ENCODE measurements at places on chromosomes 5 and 9. TPM values are rescaled to one million over a fixed set of nuclear protein-coding genes. Genes with fewer than 3 reads are reported as not detected.

Gene MAP1B
- total RNA-seq = 0.05 TPM

Gene BHMT2
- total RNA-seq = not detected

Gene ARID3C
- not detected for total RNA-seq

Gene IL9
- not detected for total RNA-seq

Gene ZNF483
- total RNA-seq = 21.2 TPM

Gene MYOT
- not detected for total RNA-seq

Gene PHAX
- total RNA-seq = 26.4 TPM

Gene GABRA1
- not detected for total RNA-seq

Gene KCNN2
- not detected for total RNA-seq

Gene INSYN2B
- not detected for total RNA-seq

Gene FBN2
- total RNA-seq = 0.25 TPM

DNA sequence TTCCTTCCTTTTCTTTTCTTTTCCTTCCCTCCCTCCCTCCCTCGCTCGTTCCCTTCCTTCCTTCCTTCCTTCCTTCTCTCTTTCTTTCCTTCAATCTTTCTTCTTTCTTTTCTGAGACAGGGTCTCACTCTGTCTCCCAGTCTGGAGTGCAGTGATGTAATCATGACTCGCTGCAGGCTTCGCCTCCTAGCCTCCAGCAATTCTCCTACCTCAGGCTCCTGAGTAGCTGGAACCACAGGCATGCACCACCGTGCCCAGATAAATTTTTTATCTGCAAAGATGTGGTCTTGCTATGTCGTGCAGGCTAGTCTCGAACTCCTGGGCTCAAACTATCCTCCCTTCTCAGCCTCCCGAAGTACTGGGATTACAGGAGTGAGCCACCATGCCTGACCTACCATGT is 81.4 kb downstream of the SPATA31C2 start:
- H3K36me3 ChIP-seq = no peaks in the 10 kb centered on the region
- H3K27me3 ChIP-seq = peaks cover 7% of the 10 kb centered on the region
- no peaks in the 10 kb centered on the region for H3K4me1 ChIP-seq
- no peak overlapping the region for H3K4me3 ChIP-seq
- no peak overlapping the region for H3K27ac ChIP-seq

- no peak for DNase-seq
- H3K27me3 ChIP-seq = peaks cover 17% of the 10 kb centered on the region
- H3K36me3 ChIP-seq = no peaks in the 10 kb centered on the region
- H3K4me1 ChIP-seq = no peaks in the 10 kb centered on the region
Measured at GRCh38 chr5:14178671-14179211, 35.6 kb downstream of the TRIO start.

- H3K4me3 ChIP-seq = no peak overlapping the region
- H3K36me3 ChIP-seq = peaks cover 3% of the 10 kb centered on the region
- H3K27me3 ChIP-seq = peaks cover 46% of the 10 kb centered on the region
- H3K27ac ChIP-seq = no peak overlapping the region
- DNase-seq = no peak
Measured at GRCh38 chr5:73883646-73884045, 257.6 kb downstream of the ARHGEF28 start.

GRCh38 chr5:107330903-107331302 is 339.8 kb downstream of the EFNA5 start:
- no peak overlapping the region for H3K27ac ChIP-seq
- H3K27me3 ChIP-seq = no peaks in the 10 kb centered on the region
- H3K36me3 ChIP-seq = no peaks in the 10 kb centered on the region
- no peaks in the 10 kb centered on the region for H3K4me1 ChIP-seq

DNA sequence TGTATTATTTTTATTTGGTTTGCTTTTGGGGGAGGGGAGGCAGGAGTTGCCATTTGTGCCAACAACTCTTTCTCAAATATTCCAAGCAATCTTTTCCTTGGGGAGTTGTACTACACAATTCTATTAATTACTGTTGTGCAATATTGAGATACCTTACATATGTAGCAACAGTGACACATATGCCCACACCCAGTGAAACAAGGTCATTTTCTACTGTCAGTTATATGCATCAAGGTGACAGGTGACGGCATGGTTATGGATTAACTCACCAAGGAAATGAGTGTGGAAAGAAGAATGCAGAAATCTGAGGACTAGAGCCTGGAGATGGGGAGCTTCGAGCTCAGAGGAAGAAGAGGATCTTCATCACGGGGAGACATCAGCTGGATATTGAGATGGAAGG is 17.9 kb upstream of the MSMP start:
- H3K4me3 ChIP-seq = no peak overlapping the region
- no peak for DNase-seq
- no peaks in the 10 kb centered on the region for H3K36me3 ChIP-seq
- no peaks in the 10 kb centered on the region for H3K27me3 ChIP-seq
- peaks cover 2% of the 10 kb centered on the region for H3K4me1 ChIP-seq

- no peak for DNase-seq
- H3K27ac ChIP-seq = no peak overlapping the region
- no peaks in the 10 kb centered on the region for H3K4me1 ChIP-seq
- no peak overlapping the region for H3K4me3 ChIP-seq
- no peaks in the 10 kb centered on the region for H3K36me3 ChIP-seq
- peaks cover 10% of the 10 kb centered on the region for H3K27me3 ChIP-seq
Measured at GRCh38 chr5:116772806-116773205, 198.2 kb upstream of the SEMA6A start.

DNA sequence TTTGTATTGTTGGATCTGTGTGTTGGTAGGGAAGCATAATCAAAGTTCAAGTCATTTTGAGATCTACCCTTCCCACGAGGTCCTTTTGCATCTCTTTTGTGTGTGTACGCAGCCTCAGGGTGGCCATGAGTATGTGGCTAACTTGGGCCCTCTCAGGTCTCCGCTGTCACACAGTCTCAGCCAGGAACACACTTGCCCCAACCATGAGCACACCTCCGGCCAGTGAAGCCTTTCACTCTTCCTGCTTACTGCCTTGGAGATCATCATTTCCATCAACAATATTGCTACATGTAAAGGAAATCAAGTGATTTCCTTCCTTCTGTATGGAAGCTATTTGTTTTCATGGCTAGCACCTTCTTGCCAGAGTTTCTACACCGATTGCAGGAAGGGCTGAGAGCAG is 13.9 kb downstream of the ZNF346 start:
- H3K36me3 ChIP-seq = no peaks in the 10 kb centered on the region
- H3K27me3 ChIP-seq = no peaks in the 10 kb centered on the region
- peaks cover 11% of the 10 kb centered on the region for H3K4me1 ChIP-seq
- no peak overlapping the region for H3K4me3 ChIP-seq
- no peak for DNase-seq

GRCh38 chr5:51651889-51652288 is 268.6 kb downstream of the ISL1 start:
- H3K27ac ChIP-seq = no peak overlapping the region
- no peak for DNase-seq
- no peaks in the 10 kb centered on the region for H3K27me3 ChIP-seq
- no peaks in the 10 kb centered on the region for H3K36me3 ChIP-seq
- H3K4me1 ChIP-seq = no peaks in the 10 kb centered on the region

DNA sequence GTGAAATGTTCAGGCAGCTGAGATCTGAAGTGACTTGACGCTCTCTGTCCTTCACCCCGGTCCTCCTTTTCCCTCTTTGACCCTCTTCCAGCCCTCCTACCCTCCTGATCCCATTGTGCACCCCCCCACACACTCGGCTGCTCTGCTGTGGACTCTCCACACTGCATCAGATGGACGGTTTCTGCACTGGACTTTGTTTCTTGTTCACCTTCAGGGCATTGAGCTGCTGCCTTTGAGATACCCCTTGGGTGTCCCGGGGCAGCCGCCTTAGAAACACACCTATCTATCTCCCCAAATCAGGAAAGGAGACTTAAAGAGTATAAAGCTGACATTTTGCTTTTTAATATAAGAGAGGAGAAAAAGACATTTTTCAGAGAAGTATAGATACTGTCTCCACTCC is 27.5 kb downstream of the AMBP start:
- H3K4me1 ChIP-seq = no peaks in the 10 kb centered on the region
- peak overlapping the region; percentile 7 for H3K4me3 ChIP-seq
- no peak overlapping the region for H3K27ac ChIP-seq

GRCh38 chr9:110742741-110743371 is 74.3 kb downstream of the MUSK start:
- H3K4me3 ChIP-seq = no peak overlapping the region
- no peaks in the 10 kb centered on the region for H3K27me3 ChIP-seq
- DNase-seq = no peak
- H3K36me3 ChIP-seq = no peaks in the 10 kb centered on the region

DNA sequence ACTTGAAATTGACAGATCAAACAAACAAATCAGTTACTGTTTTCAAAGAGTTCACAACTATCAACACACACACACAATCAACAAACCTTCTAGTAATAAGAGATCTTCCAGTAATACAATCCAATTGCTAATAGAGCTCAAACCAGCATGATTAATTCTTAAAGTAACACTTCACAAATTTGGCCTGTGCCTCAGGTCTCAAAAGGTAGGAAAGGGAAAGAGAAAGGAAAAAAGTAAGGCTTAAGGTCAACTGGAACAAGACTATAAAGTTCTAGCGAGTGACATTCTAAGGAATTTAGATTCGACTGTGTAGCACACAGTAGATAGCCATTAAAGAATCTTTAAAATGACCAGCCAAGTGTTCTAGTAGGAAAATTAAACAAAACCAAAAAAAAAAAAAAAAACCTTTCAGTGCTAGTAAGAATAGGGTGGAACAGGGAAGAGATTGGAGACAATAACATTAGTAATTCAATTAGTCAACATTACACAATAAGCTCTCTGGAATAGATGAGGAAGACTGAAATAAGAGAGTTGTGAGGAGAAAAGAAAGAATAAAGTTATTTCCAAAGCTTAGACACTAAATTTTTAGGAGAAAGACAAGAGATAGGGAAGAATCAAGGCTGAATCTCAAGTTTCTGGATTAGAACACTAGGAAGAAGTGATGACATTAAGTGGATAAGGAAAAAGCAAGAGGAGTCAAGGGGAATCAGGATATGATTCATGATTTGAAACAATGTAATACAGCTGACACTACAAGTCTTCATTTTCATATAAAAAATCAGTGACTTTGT is 86.1 kb downstream of the FBXL17 start:
- no peak for DNase-seq
- H3K27me3 ChIP-seq = no peaks in the 10 kb centered on the region
- peaks cover 2% of the 10 kb centered on the region for H3K36me3 ChIP-seq
- H3K4me3 ChIP-seq = no peak overlapping the region
- peaks cover 15% of the 10 kb centered on the region for H3K4me1 ChIP-seq

DNA sequence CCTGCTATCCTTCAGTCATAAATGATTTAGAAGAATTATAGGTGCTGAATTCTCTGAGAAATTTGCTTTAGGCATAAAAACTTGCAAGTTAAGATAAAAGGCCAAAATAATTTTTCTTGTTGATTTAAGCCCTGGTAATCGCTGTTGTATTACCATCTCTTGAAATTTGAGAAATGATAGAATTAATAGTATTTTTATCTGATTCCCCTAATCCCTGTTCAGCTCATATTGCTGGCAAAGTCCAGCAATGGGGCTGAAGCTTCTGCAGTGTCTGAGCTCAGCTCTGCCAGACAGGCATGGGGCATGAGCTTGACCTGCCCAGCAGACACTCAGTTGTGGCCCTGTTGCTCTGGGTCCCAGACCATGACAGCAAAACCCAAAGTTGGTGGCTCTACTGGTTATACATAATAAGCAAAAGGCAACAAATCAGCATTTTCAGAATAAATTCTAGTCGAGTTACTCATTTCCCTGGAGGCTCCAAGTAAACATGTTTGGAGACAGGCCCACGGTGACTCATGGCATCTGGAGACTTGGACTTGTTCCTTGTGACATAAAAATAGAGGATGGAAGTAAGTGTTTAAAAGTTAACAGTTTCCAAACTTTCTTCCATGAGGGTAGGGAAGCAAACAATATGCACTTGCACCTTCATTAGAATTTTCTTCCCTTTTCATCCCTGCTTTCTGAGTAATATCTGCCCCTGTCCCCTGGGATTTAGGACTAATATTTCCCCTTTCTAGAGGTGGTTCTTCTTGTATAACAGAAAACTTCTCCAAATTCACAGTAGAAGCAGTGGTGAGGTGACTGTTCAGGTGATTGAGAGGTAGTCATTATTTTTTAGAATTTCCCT is 60.2 kb upstream of the SLC2A8 start:
- peaks cover 22% of the 10 kb centered on the region for H3K27me3 ChIP-seq
- no peak overlapping the region for H3K27ac ChIP-seq
- H3K36me3 ChIP-seq = peaks cover 15% of the 10 kb centered on the region
- H3K4me3 ChIP-seq = no peak overlapping the region
- H3K4me1 ChIP-seq = peaks cover 9% of the 10 kb centered on the region
- DNase-seq = no peak

DNA sequence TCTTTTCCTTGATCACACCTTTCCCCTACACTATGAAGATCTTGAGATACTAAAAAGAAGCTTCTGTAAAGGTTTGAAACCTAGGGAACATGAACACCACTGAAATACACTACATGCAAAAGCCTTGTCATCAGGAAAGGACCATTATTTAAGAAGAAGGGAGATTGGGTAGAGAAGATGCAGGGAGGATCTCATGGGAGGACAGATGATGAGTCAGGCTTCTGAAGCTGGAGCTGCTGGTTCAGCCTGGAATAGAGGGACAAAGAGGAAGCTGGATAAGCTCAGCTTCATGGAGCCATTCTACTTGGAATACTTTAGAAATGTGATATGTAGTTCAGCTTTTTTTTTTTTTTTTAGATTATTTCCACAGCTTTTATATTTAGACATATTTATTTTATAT is 169.8 kb downstream of the MAN2A1 start:
- no peak overlapping the region for H3K4me3 ChIP-seq
- no peak for DNase-seq
- H3K4me1 ChIP-seq = peaks cover 40% of the 10 kb centered on the region
- no peaks in the 10 kb centered on the region for H3K27me3 ChIP-seq
- H3K27ac ChIP-seq = peak overlapping the region; percentile 46
- peaks cover 11% of the 10 kb centered on the region for H3K36me3 ChIP-seq

GRCh38 chr5:67887748-67888161 is 327.8 kb upstream of the PIK3R1 start:
- no peak overlapping the region for H3K27ac ChIP-seq
- H3K4me1 ChIP-seq = no peaks in the 10 kb centered on the region

- no peaks in the 10 kb centered on the region for H3K4me1 ChIP-seq
- no peak overlapping the region for H3K27ac ChIP-seq
- no peaks in the 10 kb centered on the region for H3K36me3 ChIP-seq
- no peaks in the 10 kb centered on the region for H3K27me3 ChIP-seq
- no peak overlapping the region for H3K4me3 ChIP-seq
Measured at GRCh38 chr5:19676895-19677294, 311.1 kb downstream of the CDH18 start.

GRCh38 chr5:141779503-141779973 is 97.5 kb upstream of the ARAP3 start:
- no peak overlapping the region for H3K27ac ChIP-seq
- H3K27me3 ChIP-seq = peaks cover 28% of the 10 kb centered on the region
- peaks cover 5% of the 10 kb centered on the region for H3K4me1 ChIP-seq
- H3K4me3 ChIP-seq = no peak overlapping the region
